ENCODE measurements at places on chromosomes 5 and 9. TPM values are rescaled to one million over a fixed set of nuclear protein-coding genes. Genes with fewer than 3 reads are reported as not detected.

Gene ISOC1
- total RNA-seq = 22.0 TPM

Gene GABRA6
- total RNA-seq = not detected

DNA sequence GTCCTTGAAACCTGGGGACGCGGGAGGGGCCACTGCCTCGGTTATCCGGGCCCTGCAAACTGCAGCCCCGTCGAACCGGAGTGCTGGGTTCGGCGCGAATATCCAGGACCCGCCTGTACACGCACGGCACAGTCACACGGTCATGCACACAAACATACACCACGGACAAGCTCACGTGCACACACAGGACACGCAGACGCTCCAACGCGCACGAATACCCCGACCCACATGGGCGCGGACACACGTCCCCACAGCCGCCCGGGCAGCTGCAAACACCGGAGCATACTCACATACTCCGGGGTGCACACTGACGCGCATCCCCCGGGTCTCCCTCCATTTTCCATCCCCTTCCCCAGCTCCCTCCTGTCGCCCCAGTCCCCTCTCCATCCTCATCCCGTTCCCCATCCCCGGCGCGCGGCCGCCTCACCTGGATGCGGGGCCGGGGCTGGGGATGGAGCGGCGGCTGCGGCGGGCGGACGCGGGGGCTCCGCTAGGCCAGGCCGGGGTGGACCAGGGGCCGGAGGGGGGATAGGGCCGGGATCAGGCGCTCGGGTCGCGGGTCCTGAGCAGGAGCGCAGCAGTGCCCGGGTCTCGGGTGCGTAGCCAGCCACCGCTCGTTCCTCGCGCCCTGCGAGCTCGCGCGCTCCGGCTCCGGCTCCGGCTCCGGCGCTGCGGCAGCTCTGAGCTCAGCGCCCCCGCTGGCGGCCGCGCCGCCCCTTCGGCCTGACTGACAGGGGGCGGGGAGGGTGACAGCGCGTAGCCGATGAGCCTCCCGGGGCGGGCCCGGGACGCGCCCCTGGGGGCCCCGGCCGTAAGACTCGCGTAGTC, at the start of the genes EIF4E1B and SNCB:
EIF4E1B (plus strand) TSS at position 823 of the 828 bp plus-strand sequence. CDS start 12,113 bp downstream, outside the sequence.
SNCB (minus strand) TSS at position 682 of the 828 bp plus-strand sequence. CDS start 880 bp downstream, outside the sequence.
- H3K36me3 ChIP-seq = no peaks in the 10 kb centered on the region
- H3K27me3 ChIP-seq = peaks cover 81% of the 10 kb centered on the region
- no peak within 1 kb of the TSS for H3K27ac ChIP-seq
- no peak for DNase-seq

- no peaks in the 10 kb centered on the region for H3K36me3 ChIP-seq
- no peak overlapping the region for H3K27ac ChIP-seq
- H3K27me3 ChIP-seq = no peaks in the 10 kb centered on the region
- H3K4me3 ChIP-seq = no peak overlapping the region
- no peak for DNase-seq
Measured at GRCh38 chr5:169094586-169095409, 206.1 kb downstream of the SLIT3 start.

- no peaks in the 10 kb centered on the region for H3K4me1 ChIP-seq
- H3K27me3 ChIP-seq = no peaks in the 10 kb centered on the region
- no peak overlapping the region for H3K4me3 ChIP-seq
Measured at GRCh38 chr5:112660359-112660758, 77.3 kb upstream of the APC start.

- H3K4me1 ChIP-seq = no peaks in the 10 kb centered on the region
- H3K27me3 ChIP-seq = no peaks in the 10 kb centered on the region
Measured at GRCh38 chr5:139156814-139157213, 41.4 kb downstream of the SIL1 start.

- no peak overlapping the region for H3K27ac ChIP-seq
- no peaks in the 10 kb centered on the region for H3K4me1 ChIP-seq
- H3K27me3 ChIP-seq = no peaks in the 10 kb centered on the region
Measured at GRCh38 chr5:7131680-7132079, 264.3 kb upstream of the ADCY2 start.

GRCh38 chr5:42689391-42689790, 67.2 kb upstream of the CCDC152 start:
- no peak overlapping the region for H3K4me3 ChIP-seq
- H3K4me1 ChIP-seq = no peaks in the 10 kb centered on the region
- no peaks in the 10 kb centered on the region for H3K36me3 ChIP-seq

- H3K27me3 ChIP-seq = no peaks in the 10 kb centered on the region
- DNase-seq = peak; percentile 51
- peaks cover 26% of the 10 kb centered on the region for H3K4me1 ChIP-seq
- H3K36me3 ChIP-seq = no peaks in the 10 kb centered on the region
Measured at GRCh38 chr9:133971121-133971951, 20.8 kb downstream of the VAV2 start.

DNA sequence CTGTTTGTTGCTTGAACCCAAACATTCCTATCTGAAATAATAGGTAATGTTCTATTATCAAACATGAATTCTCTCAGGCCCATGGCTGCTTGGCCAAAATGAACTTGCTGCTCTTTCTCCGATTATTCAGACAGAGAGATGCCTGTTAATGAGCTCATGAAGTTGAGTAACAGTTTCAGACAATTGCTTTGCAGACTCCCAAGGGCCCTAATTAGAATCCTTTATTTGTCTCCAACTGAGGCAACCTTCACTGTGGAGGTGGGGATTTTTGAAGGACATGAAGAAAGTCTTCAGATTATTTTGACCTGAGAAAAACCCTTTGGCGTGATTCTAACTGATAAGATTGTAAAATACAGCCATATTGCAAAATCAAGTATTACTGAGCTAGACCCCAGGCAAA, 466.7 kb downstream of the NFIB start:
- DNase-seq = no peak
- no peak overlapping the region for H3K27ac ChIP-seq
- no peak overlapping the region for H3K4me3 ChIP-seq
- H3K36me3 ChIP-seq = no peaks in the 10 kb centered on the region
- no peaks in the 10 kb centered on the region for H3K4me1 ChIP-seq

DNA sequence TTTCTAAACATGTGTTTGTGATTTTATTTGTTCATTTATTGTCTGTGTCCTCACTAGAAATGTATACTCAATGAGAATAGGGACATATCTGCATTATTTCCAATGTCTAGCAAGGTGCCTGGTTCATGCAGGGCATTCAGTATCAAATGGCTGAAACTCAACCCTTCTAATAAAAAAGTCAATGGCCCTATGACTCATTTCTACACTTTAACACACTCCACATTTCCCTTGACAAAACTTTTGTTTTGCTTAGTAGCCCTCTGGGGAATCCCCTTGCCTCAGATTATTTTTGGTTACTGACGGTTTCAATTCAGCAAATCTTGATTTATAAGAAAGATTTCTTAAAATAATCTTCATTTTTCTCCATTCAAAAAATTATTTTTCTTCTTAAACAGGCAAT, 206.0 kb upstream of the DMRTA1 start:
- H3K4me1 ChIP-seq = no peaks in the 10 kb centered on the region
- DNase-seq = no peak
- H3K27ac ChIP-seq = no peak overlapping the region
- H3K36me3 ChIP-seq = no peaks in the 10 kb centered on the region
- H3K4me3 ChIP-seq = no peak overlapping the region

DNA sequence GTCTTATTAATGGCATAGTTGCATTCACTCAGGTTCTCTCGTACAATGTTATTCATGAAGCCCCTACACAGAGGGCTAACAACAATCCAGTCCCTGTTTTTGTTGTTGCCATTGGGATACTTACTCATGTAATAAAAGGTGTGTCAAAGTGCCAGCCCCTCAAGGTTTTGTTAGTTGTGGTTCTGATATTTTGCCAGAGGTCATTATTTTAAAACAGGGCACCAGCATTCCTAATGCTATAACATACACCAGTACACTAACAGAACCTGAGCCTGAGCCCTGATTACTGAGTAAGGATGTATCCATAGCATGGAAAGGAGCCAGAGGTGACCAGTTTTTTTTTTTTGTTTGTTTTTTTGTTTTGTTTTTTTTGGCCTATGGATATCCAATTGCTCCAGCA, 50.2 kb downstream of the SMC2 start:
- peaks cover 6% of the 10 kb centered on the region for H3K36me3 ChIP-seq
- H3K27me3 ChIP-seq = no peaks in the 10 kb centered on the region
- no peak overlapping the region for H3K27ac ChIP-seq
- no peak for DNase-seq
- H3K4me3 ChIP-seq = no peak overlapping the region
- H3K4me1 ChIP-seq = no peaks in the 10 kb centered on the region

DNA sequence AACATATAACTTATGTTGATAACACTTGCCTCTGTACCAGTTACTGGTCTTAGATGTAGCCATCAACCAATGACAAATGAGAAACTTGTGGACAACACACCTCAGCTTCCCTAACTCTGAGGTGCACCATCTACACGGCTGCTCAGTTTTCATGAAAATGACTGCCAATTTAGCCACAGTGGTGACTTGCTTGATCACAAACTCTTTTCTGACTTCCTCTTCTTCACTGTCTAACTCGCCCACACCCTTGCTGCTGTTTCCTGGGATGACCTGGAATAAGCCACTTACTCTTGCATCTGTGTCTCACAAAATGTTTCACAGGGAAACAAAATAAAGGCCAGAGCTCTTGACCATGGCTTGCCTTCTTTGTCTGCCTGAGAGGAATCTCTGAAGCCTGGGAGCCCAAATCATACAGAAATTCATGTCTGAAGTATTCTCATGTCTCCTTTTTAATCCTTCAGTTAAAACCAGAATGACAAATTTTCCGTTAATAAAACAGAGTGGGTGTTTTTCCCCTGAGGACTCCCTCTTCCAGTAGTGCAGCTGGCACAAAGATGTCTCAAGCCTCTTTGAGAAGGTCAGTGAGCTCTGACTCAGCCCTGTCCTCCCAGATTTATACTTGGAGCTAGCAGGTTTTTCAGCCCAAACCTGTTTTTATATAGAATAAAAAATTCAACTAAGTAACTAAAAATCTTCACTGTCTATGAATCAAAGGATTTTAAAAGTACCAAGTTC, 126.5 kb upstream of the PAM start:
- no peak for DNase-seq
- no peak overlapping the region for H3K4me3 ChIP-seq
- H3K36me3 ChIP-seq = no peaks in the 10 kb centered on the region
- no peak overlapping the region for H3K27ac ChIP-seq
- H3K4me1 ChIP-seq = no peaks in the 10 kb centered on the region
- H3K27me3 ChIP-seq = no peaks in the 10 kb centered on the region

DNA sequence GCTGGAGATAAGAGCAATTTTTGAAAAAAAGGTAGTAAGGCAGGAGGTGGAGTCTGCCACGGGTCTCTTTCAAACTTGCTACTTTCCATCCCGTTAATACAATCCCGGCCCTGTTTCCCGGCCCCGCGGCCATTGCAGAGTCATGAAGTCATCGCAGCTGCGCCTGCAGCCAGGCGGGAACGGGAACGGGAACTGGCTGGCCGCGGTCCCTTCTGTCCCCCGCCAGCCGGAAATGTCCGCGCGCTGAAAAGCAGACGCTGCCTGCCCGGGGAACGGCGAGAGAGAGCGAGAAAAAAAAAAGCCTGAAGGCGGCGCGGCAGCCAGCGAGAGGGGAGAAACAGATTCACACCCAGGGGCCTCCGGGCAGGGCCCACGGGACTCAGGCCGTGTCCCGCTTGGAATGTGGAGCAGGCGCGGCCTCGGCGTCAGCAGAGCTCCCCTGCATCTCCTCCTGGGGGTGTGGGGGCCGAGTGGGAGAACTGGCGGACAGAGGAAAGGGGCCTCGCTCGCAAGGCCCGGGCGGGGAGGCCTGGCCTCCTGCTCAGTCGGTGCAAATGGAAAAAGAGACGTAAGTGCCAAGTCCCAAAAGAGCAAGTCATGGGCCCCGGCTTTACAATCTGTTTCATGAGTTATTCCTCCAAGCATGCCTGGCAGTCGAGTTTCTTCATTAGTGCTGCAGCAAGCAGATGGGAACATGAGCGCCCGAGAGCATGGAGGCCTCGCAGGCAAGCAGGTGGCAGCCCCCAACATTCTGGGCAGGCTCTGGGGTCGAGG, 201.2 kb upstream of the GAS1 start:
- no peaks in the 10 kb centered on the region for H3K36me3 ChIP-seq
- peaks cover 15% of the 10 kb centered on the region for H3K4me1 ChIP-seq
- peaks cover 4% of the 10 kb centered on the region for H3K27me3 ChIP-seq
- DNase-seq = peak; percentile 84

DNA sequence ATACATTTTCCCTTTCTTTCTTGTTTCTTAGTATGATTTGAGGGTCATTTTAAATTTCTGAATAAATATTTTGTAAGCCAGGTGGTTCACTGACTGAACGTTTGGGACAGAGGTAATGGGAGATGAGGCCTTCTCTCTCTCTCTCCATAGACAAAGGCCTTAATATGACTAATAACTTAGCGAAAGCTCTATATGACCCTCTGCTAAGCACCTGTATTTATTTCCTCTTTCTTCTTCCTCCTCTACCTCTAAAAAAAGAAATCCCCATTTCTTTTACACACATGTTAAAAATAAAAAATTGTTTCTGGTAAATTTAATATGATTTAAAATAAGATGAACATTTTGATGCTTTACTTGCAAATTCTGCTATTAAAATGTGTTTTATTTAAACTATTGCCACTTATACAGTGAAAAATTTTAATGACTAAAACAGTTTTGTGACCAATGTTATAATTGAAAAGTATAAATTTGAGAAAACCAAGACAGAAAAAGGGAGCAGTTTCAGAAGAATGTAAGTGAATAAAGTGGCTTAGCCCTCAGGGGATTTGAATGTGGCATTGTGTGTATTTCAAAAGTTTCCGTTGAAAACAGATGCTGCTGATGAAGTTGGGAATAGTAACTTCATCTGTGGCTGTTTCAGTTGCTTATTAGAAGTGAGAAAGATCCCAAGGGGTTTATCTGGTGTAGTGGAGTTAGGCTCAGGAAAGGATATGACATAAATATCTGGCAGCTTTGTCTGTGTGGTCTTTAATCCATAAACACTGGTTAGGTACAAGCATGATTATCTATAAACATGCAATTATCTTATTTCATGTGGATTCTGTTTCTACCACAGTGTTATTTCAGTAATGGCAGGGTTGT, 128.6 kb upstream of the GRHPR start:
- H3K36me3 ChIP-seq = no peaks in the 10 kb centered on the region
- H3K4me1 ChIP-seq = no peaks in the 10 kb centered on the region
- H3K4me3 ChIP-seq = no peak overlapping the region
- H3K27ac ChIP-seq = no peak overlapping the region
- no peak for DNase-seq

DNA sequence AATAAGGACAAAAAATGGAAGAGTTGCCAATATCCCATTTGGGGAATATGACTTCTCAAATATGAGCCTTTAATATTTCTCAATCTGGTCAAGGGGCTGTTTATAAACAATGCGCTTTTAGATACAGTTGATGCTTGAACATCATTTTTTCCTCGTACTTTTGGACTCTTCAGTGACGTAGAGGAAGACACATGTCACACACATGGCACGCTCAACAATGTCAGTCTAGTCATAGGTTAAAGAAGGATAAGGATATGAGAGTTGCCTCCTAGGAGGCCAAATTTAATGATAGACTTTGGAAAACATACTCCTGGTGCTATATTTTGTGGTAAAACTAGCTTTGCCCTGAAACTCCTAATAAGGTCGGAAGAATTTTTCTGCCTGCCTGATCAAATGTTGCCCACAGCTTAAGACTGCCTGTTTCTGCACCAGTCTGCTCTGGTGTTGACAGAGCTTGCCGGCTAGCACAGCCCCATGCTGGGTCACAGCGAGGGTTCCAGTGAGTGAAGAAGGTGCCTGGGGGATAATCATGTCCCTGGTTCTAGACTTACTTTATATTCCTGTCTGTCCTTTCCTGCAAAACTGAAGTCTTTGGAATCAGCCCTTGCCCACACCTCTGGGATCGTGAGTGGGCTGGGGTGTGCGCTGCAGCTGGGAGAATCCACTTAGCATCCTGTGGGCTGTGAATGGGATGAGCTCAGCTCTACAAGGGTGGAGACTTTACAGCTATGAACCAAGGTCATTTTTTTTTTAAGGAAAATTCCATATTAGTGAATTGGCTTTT, 230.8 kb upstream of the IRX4 start:
- no peak overlapping the region for H3K27ac ChIP-seq
- no peak for DNase-seq
- H3K27me3 ChIP-seq = no peaks in the 10 kb centered on the region
- H3K4me3 ChIP-seq = no peak overlapping the region
- no peaks in the 10 kb centered on the region for H3K4me1 ChIP-seq
